Fibroblast of the conjunctiva (primary cell): ENCODE measurements at places on chromosomes 3 and 15.
A peak's percentile ranks its signal among the peaks of the same experiment; 100 is the strongest.

DNA sequence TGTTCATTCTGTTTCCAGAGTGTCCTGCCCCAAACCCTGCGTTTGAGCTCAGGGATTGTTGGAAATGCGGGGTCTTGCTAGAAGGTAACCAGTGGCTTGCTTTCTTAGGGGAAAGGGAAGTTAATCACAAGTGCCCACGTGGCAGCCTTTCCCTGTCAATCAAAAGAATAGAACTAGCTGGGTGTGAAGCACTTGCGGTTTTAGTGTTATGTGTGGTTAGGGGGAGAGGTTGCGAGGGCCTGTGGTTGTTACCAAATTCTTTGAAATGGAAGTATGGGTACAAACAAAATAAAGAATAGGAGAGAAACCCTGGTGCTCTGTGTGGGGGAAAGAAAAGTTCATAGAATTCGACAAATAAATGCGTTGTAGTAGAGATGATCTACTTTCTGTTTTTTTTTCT is 67.6 kb downstream of the FNDC3B start:
- no peak for DNase-seq

GRCh38 chr3:15768421-15769255 is 29.1 kb downstream of the ANKRD28 start:
- peak; percentile 91 for DNase-seq

GRCh38 chr3:119588112-119588511 is 8.8 kb downstream of the ADPRH start:
- DNase-seq, result no peak

- no peak for DNase-seq
Measured at GRCh38 chr3:52029053-52029452, 27.3 kb downstream of the DUSP7 start.

- DNase-seq, result peak; percentile 97
Measured at GRCh38 chr3:12194209-12194608, 35.5 kb upstream of the TIMP4 start.

- no peak for DNase-seq
Measured at GRCh38 chr3:4736284-4736861, 242.9 kb upstream of the BHLHE40 start.

DNA sequence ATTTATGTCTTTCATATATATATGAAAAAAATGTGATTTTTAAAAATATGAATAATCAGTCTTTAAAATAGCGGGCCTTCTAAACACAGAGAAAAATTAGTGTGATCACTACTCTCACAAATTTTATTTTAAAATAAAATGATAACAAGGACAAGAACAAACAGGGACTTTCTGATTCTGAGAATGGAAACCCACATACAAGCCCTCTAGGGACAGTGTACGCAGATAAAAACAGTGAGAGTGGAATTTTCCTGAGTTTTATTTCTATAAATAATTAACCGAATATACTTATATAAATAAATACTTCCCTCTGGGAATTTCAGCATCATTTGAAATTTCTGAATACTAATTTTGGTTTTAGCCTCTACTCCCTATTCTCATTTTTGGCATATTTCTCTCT is 201.4 kb upstream of the CBLB start:
- no peak for DNase-seq

GRCh38 chr15:92636401-92636907 is 19.1 kb downstream of the FAM174B start:
- no peak for DNase-seq

GRCh38 chr15:32041294-32041693 is 11.0 kb downstream of the CHRNA7 start:
- DNase-seq, result no peak

DNA sequence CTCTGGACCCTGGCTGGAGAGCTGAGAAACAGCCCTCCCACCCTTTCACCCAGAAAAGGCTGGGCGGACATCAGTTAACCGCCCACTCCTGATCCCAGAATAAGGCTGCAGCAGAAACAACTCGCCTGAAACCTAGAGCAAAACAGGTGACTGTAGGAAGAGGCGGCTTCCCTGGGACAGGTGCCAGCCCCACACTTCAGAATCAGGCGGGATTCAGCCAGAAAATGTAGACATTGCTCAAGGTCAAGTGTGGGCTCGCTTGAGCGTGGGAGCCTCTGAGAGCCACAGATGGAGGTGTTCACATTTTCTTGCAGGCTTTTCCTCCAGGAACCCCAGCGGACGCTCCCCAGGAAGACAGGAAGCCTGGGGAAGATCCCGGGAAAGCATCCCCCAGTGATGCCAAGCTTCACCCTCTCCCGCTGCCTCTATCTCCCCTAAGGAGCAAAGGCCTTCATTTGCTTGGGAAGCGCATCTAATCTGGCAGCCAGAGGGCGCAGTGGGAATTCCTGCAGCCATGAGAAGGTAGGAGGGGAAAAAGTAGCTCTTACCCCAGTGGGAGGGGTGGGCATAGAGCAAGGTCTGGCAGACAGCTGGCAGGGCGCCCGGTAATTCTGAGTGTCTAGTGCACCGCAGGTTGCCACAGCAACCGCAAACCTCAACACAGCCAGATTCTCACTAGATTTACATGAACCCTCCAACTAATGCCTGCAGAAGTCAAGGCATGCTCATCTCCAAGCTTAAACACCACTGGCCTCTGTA is 77.7 kb downstream of the OCA2 start:
- DNase-seq, result peak; percentile 51

- no peak for DNase-seq
Measured at GRCh38 chr3:101828691-101829436, 20.4 kb upstream of the NFKBIZ start.

GRCh38 chr3:78633626-78634025 is 1134.2 kb downstream of the ROBO1 start:
- no peak for DNase-seq
